ENCODE measurements at places on chromosomes 2 and 18.

DNA sequence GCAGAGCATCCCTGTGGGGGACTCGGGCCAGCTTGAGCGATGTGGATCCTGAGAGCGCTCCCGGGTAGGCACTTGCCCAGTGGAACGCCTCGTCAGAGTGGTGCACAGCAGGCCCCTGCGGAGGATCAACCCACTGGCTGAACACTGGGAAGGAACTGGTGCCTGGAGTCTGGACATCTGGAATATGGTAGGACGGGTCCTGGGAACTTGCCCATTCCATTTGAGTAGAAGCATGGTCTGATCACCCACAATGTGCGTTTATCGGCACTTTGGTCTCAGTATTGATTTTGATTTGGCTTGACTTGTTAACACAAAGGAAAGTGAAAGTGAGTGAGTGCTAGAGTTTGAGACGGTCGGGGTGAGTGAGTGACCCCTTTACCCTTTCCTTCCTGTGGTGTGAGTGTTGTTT is 1336.2 kb upstream of the CHAC2 start:
- no peak for DNase-seq

- no peak for DNase-seq
These were observed 92.3 kb downstream of the UBE2E3 start for GRCh38 chr2:181072486-181073235.

DNA sequence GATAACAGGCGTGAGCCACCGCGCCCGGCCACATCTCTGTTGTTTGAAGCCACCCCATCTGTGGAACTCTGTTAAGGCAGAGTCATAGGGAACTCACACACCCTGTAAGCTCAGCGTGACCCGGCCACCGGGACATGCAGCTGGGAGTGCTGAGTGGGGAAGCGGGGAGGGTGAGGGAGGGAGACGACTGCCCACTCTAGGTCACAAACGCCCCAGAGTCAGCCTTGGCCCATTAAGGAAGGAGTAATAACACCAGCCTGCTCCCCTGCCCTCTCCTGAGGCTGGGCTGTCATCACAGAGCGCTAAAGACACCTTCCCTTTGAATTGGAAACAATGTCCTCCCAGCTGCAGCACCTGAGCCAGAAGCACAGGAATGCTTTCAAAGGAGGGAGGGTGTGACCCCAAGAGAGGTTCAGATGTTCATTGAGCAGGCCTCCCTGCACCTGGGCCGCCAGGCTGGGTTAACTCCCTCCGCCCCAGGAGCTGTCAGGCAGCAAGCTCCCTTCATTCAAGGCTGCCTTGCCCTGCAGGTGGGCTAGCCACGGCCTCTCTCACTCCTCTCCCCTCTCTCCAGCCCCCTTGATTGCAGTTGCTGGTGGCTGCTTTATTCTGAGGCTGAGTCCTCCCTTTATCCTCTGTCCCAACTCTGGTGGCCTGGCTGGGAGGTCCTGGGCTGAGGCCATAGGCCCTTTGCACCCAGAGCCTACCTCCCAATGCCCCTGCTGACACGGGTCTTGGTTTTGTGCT is 77.2 kb upstream of the HPCAL1 start:
- no peak for DNase-seq

DNA sequence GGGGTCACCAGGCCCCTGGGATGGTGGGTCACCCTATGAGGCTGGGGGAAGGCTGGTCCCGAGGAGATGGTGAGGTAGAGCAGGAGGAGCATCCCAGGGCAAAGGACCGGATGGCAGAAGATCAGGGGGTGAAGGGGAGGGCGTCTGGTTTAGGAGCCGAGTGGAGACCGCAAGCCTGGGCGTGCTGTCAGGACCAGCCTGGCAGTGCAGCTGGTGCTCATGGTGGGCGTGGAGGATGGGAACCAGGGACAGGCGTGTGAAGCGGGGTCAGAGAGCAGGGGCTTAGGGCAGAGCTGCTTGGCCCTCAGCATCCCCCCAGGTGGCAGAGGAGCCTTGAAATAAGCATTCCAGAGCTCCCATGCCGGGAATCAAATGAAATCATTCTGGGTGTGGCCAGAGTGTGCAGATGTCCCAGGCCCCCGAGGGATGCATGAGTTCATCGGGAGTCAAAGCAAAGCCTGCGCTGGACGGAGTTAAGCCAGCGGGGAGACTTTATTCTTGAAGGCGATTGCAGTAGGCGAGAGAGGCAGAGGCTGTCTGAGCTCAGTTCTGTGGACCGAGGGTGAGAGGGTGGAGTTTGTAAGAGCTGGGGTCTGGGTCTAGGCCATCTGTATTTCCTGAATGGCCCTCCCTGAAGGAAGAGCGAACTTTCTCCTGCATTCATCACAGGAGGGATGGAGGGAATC is 33.1 kb upstream of the MBP start:
- DNase-seq: no peak

DNA sequence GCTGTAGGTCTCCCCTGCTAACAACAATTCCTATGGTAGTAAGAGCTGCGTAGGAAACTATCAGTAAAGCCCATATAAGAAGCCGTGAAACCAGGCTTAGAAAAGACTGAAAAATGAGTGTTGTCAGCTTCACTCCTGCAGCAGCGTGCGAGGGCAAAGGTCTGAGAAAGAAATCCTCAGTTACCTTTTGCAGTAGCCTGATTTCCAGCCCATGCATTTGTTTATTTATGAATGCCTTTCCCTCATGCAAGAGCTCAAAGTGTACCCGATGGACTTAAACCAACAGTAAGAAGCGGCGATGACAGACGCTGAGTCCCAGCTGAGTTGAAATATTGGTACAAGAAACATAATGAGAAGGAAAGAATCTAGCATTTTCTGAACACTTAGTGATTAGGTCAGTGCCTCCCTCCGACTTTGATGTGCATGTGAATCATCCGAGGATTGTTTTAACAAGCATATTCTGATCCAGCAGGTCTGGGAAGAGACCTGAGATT is 15.0 kb upstream of the POLI start:
- no peak for DNase-seq

DNA sequence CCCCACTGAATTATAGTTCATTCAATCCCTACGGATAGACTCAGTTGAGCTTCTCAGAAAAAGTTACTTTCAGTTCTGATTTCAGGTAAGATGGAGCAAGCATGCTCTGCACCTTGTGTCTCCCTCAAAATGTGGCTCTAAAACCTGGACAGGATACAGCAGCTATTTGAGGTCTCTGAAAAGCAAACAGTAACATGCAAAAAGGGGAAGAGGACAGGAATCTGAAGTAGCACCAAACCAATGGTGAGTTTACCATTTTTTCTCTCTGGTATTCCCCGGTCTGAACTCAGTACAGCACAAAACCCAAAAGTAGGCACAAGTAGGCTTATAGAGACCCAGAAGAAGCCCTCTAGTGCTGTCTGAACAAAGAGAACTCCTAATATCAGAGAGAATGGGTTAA is 34.1 kb downstream of the LANCL1 start:
- no peak for DNase-seq

DNA sequence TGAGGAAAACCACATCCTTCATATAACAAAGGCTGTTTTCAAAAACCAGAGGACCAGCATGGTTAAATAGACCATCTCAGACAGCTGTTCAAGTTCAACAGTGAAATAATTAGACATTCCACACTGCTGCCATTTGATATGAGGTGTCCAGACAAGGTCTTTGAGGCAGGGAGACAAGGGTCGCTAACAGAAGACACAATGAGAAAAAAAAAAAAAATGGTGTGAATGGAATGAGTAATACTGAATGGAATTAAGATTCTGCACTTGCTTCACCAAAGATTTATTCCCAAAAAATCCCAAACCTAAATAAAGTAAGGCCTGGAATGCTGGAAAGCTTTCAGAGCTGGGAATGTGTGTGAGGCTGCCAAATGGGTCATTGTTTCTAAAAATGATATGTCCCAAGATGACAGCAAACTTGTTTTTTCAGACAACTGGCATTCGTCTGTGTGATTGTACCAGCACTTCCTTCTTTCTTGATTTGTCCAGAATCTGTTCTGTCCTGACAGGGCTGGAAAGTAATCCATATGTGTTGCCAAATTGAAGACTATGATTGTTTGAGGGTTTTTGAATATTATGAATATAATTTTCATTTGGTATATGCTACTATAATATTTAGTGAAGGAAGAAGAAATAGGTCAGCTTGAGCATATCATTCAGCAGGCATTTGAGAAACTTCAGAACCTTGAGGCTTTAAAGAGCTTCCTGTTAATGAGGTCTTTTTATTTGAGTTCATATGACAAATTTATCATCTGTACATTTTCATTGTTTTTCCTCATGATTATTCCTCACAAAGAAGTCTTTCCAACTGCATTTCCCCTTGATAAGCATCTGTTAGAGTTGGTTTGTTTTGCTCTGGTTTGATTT is 85.2 kb upstream of the ITGA4 start:
- DNase-seq: no peak

DNA sequence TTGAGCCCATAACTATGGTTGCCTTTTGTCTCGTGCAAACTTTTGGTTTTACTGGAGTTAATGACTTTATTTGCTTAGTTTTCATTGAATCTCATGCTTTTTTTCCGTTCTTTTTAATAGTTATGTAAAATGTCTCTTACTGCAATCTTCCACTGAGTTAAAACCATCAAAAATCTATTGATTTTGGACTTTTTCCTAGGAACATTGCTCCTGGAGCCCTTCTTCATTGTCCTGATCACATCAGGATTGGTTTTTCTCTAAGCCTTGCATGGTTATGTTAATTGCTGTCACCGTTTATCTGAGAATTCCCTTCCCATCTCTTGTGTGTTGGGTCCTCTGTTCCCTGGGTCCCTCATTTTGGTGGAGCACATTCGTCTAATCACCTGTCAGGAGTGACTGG is 125.5 kb downstream of the PARD3B start:
- DNase-seq: no peak

GRCh38 chr18:76835380-76835779 is 13.0 kb downstream of the ZNF236 start:
- no peak for DNase-seq

- no peak for DNase-seq
These were observed 94.4 kb downstream of the MEP1B start for GRCh38 chr18:32284284-32284683.

DNA sequence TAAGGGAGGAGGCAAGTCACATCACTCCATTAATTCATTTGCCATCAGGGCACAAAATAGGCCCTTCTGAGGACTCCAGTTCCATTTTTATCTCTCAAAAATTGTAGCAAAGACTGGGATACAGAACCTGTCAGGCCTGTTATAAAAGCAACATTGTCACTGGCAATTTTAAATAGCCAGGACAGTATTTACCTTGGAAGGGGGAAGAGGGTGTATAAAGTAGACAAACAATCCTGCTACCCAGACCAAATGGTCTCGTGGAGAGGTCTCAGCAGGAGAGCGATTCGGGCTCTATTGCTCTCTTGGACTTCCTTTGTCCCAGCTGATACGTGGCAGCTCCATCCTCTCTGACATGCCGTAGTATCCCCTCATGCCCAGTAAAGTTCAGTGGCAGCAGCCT is 740.3 kb upstream of the HS6ST1 start:
- DNase-seq: no peak

- no peak for DNase-seq
These were observed 15.5 kb downstream of the PXDN start for GRCh38 chr2:1728821-1729220.

GRCh38 chr2:3899536-3900155 is 196.3 kb downstream of the DCDC2C start:
- DNase-seq: no peak

DNA sequence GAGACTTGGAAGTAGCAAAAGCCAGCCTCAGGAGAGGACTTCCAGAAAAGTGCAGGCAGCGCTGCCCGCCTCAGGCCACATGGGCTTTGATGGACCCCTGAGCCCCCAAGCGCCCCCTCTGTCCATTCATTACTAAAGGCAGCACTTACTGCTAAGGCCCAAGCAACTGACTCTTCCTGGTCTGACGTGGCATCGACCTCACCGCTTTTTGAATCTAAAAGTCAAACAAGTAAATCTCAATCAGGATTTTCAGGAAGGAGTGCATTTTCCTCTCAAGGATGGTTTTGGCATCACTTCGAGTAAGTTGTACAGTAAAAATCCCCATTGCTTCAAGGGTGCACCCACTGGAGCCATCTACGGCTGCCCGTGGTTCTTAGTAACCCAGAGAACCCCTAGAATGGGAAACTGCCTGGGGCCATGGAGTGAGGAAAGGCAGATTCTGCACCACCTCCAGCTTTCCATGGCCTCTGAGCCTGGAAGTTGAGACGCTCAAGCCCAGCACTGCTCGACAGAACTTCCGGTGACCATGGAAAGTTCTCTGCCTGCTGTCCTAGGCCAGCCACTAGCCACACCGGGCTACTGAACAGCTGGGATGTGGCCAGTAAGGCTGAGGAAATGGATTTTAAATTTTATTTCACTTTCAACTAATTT is 7.0 kb downstream of the HJURP start:
- DNase-seq: no peak

DNA sequence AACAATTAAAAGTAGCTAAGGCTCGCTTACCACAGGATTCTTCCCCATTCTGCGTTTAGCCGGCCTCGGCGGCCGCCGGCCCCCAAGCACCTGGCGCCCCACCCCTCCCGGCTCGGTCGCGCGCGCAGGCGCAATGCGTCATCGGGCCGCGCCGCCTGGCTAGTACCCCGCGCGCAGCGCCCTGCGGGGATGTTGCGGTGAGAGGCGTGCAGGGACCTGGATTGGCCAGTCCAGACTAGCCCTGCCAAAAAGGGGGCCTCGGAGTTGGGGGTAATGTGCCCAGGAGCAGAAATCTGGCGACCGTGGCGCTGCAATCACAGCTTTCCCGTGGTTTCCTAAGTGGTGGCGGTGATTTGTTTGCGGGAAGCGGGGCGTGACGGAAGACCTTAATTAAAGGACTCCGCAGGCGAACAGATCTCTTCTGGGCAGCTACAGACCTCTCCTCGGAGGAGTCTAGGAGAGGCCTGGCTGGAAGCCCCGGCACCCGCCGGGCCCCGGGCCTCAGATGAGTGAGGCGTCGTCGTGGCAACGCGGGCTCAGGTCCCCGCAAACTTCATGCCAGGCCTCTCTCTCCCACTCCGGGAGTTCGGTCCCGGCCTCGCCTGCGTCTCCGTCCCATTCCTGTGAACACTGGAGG is 606 bp downstream of the TMEM237 start:
- DNase-seq: peak; percentile 66

DNA sequence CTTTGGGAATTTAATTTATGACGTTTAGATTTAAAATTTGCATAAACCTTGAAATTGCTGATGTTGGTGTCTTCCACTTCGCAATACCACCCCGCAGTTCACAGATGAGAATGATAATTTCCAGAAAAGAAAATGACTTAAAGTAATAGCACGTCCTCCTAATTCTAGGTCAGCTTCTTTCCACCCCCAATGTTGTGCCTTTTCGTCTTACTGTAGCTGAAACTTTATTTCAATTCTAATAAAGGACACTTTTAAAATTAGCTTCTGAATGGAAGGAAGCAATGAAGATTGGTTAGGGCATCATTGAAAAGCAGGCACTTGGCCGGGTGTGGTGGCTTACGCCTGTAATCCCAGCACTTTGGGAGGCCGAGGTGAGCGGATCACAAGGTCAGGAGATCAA is 107.4 kb downstream of the MYCN start:
- no peak for DNase-seq

DNA sequence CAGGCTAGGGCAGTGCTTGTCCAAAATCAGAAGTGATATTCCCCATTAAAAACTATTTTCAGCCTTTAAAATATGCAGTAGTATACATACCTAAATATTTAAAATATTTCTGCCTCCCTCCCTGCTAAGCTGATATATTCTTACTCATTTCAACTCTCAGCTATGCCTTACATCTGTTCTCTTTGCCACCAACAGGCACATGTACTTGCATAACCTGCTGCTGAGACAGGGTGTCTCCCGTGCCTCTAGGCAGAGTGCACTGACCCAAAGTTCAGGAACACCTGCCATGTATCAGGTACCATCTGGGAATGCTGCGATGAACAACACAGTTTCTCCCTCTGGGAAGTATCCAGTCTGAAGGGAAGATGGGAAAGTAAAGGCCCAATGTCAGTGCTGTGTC is 91.7 kb downstream of the STK39 start:
- DNase-seq: no peak
